Stimulated activated CD8-positive, alpha-beta memory T cell treated with anti-CD3 and anti-CD28 coated beads, Interleukin-7, amount 100 ng/mL, for 1 hour (primary cell): ENCODE measurements at places on chromosomes 5 and 9.

GRCh38 chr5:115098041-115098702 lies 71.5 kb downstream of the TRIM36 start:
- DNase-seq, result no peak

GRCh38 chr5:65062469-65063083 lies 293.8 kb downstream of the CWC27 start:
- no peak for DNase-seq

GRCh38 chr5:148998174-148998797 lies 64.6 kb downstream of the SH3TC2 start:
- DNase-seq, result no peak

GRCh38 chr5:95554331-95554646 lies 488 bp downstream of the SKIC3 start:
- DNase-seq, result no peak

GRCh38 chr9:5263351-5264218 lies 32.4 kb downstream of the INSL4 start:
- no peak for DNase-seq

GRCh38 chr5:146906803-146907202 lies 28.2 kb upstream of the PPP2R2B start:
- DNase-seq, result no peak

GRCh38 chr5:113166852-113167366 lies 190.3 kb downstream of the DCP2 start:
- no peak for DNase-seq

DNA sequence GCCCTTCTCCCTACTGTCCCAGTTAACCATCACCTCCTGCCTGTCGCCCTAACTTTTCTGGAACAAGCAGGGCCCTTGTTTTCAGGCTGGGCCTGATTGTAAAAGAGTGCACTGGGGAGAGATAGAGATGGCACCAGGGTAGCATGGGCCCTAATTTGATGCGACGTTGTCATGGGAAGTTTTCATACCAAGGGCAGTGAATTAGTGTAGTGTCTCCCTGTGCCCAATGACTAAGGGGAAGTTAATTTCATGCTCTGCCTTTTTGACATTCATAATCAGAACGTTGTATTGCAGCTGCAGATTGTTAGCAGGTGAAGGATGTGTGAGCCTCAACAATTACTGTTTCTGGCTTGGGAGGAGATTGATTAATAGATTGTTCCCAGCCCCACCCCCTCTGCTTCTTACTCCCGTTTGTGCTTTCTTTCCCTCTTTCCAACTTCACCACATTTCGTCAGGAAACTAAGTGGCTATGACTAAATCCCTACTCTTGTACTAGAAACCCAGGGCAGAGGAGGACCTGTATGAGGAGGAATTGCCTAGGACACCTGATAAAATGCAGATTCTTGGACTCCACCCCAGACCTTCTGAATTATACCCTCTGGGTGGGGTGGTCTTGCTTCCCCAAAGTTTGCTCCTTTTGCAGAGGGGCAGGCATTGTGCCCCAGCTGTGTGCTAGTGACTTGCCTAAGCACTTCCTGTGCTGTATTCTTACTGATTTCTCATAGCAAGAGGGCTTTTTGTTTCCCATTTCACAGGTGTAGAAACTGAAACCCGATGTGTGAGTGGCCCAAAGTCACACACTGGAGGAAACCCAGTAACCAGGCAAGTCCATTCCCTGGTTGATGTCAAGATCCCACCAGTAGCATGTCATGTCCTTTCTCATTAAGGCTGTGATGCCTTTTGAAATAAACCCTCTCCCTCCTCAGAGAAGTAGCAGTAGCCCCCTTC lies 56.3 kb downstream of the DAB2IP start:
- no peak for DNase-seq

DNA sequence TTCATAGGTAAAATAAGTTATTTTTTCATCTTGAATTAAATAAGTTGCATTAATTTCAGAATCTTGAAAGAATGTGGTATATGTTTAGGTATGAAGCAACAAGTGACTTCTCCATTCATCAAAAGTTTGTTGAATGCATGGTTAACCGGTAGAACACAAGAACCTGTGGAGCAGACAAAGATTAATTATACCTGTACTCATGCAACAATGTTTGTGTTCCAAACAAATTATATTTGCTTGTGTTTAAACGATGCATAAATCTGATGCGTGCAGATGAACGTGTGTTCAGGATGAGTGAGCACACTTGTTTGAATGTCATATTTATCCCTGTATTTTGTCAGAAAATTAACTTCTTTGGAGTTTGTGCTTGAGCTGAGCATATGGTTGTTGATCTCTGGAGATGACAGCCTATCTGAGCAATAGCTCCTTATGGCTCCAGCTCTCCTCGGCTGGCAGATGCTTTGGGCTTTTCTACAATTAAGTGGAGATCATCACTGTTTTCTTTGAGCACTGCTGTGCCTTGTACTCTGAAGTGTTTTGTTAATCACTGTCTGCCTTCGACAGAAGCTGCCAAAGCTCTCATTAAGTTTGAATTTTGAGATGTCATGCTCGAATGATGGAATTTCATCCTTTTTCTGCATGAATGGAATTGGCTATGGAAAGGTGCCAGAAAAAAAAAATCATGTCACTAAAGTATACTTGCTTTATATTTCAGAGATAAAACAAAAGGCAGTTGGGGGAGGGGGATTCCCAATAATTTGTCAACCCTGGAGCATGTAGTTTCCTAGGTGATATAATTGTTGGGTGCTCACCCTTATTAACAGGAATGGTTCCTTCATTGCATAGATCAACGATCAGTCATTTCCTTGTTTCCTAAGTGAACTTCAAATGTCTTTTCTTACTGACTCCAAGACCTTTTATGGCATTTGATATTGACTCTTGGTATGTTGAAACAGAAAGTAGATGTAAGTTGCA lies 502.5 kb upstream of the ARRDC3 start:
- DNase-seq, result no peak

GRCh38 chr9:1048811-1049210 lies 1.3 kb upstream of the DMRT2 start:
- DNase-seq, result no peak
